ENCODE measurements at places on chromosomes 4 and X.
A peak's percentile ranks its signal among the peaks of the same experiment; 100 is the strongest.

GRCh38 chr4:181821039-181822004 lies 421.9 kb upstream of the TENM3 start:
- peak; percentile 57 for DNase-seq

GRCh38 chrX:121179972-121180371 lies 132.6 kb downstream of the GLUD2 start:
- DNase-seq, result no peak

- DNase-seq, result no peak
Observed at GRCh38 chr4:14138106-14138505, 510.6 kb upstream of the BOD1L1 start.

- DNase-seq, result no peak
Observed at GRCh38 chr4:7075962-7076695, 8.3 kb upstream of the GRPEL1 start.

DNA sequence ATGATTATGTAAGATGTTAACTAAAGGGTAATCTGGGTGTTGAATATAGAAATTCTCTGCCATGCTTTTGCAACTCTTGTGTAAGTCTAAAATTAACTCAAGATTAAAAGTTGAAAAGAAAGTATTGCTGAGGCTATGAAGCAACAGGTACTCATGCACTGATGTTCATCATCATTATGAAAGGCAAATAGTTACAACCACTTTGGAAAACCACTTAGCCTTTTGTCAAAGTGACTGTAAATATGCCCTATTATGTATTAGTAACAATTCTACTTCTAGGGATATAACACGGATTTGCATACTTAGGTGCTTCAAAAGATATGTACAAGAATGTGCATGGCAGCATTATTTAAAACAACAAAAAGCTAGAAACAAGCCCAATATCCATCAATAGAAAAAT lies 227.8 kb upstream of the CXXC4 start:
- no peak for DNase-seq

DNA sequence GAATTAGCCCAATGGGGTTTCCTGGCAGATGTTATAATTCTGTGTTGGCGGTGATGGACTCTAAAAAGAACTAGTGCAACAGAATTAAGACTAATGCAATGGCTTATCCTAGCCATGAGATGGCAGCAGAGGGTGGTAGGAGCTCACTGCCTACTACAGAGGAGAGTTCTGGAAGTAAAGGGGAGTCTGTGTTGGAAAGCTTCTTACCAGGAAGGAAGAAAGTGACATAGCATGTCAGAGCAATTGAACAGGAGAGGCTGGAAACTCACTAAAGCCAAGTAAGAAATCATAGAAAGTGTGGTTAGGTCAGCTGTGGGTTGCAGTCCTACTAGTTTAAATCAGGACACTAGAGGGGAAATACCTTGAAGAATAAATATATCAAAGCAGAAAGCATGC lies 6.3 kb upstream of the TRPC5OS start:
- peak; percentile 43 for DNase-seq

DNA sequence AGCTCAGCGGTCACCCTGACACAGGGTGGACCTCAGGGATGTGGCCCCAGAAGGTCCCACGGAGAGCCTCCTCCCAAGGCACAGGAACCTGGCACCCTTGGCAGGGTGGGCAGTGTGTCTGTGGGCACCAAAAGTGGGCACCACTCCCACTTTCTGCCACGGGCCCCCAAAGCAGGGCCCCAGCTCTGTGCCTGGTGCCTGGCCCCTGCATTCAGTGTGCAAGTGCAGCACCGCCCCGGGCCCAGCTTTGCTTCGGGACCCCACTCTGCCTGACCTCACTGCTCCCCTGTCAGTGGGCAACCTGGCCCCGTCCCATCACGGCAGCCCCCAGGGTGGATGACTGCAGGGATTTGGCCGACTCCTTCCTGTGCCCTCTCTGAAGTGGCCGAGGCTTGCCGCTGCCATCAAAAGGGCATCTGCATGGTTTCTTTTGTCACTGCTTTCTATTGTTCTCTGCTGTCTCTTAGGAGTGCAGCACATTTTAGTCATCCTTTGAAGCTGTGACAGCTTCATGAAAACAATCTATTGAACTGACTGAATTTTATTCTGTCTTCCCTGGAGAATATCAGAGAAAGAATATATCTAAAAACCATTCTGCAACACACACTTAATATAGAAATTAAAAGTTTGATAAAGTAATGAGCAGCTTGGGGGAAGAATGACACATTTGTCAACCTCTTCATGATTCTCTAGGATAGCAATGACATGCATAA lies 302.4 kb downstream of the FAM47B start:
- no peak for DNase-seq

GRCh38 chrX:9899640-9900111 lies 67.5 kb upstream of the CLDN34 start:
- peak; percentile 58 for DNase-seq
